CD8-positive, alpha-beta memory T cell (primary cell): ENCODE measurements at places on chromosomes 11 and 22.

DNA sequence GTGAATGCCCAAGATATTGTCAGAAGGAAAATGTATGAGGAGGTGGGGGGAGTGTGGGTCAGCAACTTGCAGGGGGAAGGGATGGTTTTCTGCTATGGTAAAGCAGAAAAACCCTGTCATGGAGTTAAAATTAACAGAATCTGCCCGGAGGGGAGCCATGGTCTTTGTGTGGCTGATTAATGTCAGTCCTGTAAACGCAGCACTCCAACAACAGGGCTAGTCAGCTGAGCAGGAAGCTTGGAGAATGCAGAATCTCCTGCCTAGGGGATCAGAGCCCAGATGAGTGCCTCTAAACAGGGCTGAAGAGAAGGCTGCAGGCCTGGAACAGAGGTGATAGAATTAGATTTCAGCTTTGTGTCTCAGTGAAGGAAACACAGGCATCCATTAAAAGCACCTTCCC lies 140.9 kb upstream of the MTNR1B start:
- DNase-seq: no peak

DNA sequence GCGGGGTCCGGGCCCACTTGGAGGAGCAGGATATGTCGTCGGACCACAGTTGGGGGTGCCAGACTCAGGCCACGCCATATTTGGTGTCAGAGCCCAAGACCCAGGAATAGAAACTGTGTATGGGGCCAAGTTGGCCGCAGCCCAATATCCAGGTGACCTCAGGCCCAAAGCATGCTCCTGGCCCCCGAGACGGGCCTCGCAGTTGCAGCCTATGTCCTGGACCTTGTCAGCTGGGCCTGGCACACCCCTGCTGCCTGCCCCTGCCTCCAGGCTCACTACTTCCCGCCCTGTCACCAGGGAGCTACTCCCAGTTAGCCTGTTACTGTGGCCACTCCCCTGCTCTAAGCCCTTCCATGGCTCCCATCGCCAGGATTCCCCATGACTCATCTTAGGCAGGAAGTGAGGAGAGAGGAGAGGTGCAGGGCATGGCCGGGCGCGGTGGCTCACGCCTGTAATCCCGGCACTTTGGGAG lies 23.1 kb downstream of the A4GALT start:
- no peak for DNase-seq

DNA sequence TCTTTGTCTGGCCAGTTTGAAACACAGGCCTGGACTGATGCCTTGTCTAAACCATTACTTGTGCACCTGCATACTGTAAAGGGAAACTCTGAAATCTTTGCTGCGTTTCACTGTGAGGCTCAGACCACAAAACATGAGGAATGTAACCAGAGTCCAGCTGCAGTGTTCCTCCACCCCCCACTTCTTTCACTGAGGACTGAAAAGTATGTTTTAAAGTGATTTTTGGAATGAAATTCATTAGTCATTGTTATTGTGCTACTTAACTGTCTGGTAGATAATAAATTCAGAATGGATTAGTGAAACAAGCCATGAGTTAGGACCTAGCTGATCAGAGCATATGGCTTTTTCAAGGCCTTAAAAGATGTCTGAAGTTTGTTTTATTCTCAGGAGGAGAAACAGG lies 181.2 kb downstream of the WNT11 start:
- no peak for DNase-seq

GRCh38 chr22:23158516-23159290 lies 13.4 kb downstream of the RAB36 start:
- no peak for DNase-seq
